PC-9 (cell line): ENCODE measurements at places on chromosomes 12 and 14.
A peak's percentile ranks its signal among the peaks of the same experiment; 100 is the strongest.

- DNase-seq: peak; percentile 94
Observed at GRCh38 chr14:69741055-69741454, 25.9 kb upstream of the SRSF5 start.

- peak; percentile 33 for DNase-seq
Observed at GRCh38 chr12:13079440-13079906, 24.0 kb downstream of the GSG1 start.

DNA sequence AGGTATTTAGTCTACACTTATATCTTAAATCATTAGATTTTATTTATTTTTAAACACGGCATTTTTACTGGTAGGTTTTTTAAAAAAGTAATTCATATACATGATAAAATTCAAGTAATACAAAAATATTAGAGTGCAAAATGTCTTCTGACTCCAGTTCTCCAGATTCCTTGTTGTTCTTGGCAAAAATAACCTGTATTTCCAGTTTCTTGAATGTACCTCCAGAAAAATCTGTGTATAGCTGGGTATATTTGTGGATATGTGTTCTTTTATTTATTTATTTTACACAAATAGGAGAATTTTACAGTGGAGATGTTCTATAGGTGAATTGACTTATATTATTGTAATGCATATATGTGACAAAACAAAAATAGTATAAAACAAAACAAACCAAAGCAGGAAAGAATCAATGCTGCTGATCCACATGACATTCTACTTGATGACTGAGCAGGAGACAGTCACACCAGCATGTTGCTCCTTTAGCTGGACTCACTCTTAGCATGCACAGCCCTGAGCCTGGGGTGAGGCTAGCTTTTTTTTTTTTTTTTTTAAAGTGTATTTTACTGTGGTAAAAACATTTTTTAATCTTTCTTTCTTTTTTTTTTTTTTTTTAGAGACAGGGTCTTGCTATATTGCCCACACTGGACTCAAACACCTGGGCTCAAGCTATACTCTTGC lies 42.2 kb upstream of the SLC38A2 start:
- no peak for DNase-seq

- no peak for DNase-seq
Observed at GRCh38 chr14:31084385-31084784, 58.2 kb upstream of the STRN3 start.

DNA sequence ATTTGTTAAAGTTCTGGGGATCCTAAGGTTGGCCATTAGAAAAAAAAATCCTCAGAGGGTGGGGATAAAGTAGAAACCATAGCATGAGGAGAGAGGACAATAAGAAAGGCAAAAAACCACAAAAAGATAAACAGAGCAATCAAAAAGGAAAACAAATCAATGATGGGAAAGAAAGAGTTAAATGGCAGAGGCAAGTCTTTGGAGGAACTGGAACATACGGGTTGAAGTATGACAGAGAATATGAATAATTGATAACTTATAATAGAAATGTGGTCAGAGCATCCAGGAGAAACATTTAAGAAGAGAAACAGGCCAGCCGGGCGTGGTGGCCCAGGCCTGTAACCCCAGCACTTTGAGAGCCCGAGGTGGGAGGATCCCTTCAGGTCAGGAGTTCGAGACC lies 17.8 kb upstream of the SALL2 start:
- DNase-seq: no peak

DNA sequence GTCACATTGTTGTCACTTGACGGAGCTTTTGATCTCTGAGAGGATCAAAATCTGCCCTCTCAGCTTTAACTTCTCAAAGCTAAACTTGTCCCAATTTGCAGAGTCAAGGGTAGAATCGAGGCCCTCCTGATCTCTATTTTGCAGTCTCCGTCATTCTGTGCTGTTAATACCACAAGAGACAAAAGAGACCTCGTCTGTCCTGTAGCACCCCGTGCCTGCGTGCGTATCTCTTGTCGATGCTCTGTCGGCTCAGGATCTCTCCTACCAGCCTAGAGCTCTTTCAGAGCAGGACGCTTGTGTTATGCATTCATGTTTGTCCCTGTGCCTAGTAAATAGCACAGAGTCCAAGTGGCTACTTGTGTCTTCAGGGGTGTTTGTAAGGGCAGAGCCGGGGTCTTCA lies 5.1 kb downstream of the EVL start:
- no peak for DNase-seq

DNA sequence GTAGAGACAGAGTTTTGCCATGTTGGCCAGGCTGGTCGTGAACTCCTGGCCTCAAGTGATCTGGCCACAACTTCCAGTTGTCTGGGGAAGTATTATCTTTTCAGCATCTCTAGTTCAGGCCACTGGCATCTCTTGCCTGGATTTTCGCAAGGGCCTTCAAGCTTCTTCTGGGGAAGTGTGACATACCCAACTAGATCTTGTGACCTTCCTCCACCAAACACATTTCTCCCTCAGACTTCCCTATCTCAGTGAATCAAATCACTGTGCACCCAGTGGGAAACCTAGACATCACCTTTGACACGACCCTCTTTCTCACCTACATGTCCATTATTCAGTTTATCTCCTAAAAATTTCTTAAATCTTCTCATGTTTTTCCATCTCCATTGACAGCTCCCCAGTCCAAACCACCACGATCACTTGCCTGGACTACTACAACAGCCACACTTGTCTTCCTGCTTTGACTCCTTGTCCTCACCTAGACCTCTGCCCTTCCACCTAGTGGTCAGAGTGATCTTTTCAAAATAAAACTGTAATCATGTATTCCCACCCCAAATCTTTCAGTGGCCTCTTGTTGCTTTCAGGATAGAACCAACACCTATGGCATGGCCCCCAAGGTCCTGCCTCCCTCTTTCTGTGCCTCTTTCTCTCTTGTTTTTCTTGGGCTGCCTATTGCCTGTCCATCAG lies 3.3 kb downstream of the EEF1AKMT3 start:
- DNase-seq: no peak

GRCh38 chr14:77707355-77707723 lies 484 bp downstream of the ALKBH1 start:
- peak; percentile 36 for DNase-seq

DNA sequence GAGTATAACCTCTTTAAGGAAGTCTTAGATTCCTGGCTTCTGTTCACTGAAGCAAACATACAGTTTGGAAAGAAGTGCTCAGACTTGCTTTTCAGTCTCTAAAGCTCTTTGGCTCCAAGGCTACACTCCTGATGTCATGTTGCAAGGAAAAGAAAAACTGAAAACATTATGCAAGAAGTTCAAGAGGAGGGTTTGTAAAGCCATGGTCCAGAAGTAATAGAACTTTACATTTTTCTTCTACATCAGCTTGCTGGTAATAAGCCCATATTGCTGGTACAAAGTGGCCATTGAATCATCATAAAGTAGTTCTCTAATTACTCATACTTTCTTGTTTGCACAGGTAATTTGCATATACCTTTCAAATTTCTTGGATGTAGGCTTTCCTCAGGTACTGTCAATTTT lies 83.6 kb downstream of the BBS10 start:
- DNase-seq: no peak

- DNase-seq: no peak
Observed at GRCh38 chr14:77612011-77612620, 4.3 kb downstream of the SPTLC2 start.

DNA sequence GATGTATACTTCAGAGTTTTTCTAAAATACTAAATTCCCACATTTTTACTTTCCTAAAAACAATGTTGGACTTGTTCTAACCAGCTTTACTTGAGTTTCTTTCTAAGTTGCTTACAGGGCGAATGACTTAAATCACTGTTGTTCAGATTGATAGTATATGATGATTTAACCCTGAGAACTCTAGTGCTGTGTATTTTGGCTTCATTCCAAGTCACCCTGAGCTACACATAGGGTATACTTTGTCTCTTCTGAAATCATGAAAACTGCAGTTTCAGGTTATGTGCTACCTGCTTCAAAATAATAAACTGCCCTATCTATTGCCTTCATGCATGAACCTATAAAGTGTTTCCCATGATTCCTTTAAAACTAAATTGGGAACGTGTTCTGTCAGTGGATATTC lies 162.5 kb upstream of the PDE3A start:
- no peak for DNase-seq

DNA sequence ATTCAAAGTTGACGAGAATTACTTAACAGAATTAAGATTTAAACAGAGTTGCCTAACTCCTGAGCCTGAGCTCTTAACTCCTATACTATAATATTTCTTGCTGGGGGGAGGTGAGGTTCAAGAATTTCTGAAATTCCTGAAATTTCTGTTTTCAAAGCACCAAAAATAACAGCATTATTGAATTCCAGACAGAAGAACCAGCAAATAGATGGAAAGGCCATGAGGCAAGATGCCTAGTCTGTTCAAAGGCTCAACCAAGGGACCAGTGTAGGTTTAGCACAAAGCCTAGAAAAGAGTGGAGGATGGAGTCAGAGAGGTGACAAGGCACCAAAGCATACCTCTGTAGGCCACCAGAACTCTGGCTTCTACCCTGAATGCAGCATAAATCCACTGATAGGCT lies 76.4 kb downstream of the PPP1R12A start:
- DNase-seq: no peak

- DNase-seq: no peak
Observed at GRCh38 chr12:68477261-68477772, 133.4 kb upstream of the RAP1B start.

DNA sequence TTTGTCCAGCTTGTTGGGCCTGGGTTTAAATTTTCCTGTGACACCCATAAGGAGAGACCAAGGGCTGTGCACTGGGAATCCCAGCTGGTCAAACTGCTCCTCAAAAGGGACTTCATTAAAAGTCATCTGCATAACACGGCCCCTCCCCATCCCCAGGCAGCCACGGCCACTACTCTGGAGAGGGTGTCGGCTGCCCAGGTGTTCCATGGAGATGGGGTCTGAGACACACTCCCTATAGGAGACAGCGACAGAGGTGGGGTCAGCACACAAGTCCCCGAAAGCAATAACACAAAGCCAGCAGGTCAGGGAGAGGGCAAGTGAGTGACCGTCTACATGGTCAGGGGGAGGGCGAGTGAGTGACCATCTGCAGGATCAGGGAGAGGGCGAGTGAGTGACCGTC lies 75.6 kb upstream of the BCL11B start:
- no peak for DNase-seq

DNA sequence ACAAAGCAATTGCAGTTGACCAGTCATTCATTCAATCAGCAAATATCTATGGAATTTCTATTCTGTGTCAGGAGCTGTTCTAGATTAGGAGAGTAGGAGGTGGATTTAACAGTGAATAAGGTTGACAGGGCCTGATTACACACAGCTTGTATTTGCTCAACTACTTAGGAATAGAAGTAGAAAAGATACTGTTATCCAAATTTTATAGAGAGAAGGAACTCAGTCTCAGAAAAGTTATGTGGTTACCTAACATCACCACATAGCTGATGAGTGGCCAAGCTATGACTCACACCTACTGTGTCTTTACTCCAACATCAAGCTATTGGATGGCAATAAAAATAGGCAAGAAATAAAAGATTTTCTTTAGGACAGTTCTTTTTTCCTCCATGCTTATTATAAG lies 374.8 kb downstream of the RMST start:
- no peak for DNase-seq

GRCh38 chr12:121773011-121773777 lies 20.3 kb downstream of the RHOF start:
- DNase-seq: peak; percentile 70

DNA sequence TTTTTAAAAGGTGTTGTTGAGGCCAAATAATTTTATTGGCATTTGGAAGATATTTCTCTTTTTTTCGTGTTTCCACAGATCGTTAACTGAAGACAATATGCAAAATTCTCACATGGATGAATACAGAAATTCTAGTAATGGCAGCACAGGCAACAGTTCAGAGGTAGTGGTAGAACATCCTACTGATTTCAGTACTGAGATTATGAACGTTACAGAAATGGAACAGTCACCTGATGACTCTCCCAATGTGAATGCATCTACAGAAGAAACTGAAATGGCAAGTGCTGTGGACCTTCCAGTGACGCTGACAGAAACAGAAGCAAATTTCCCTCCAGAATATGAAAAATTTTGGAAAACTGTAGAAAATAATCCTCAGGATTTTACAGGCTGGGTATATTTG lies 11.2 kb downstream of the PRPF39 start:
- no peak for DNase-seq

GRCh38 chr14:97039717-97040363 lies 242.7 kb downstream of the VRK1 start:
- no peak for DNase-seq

GRCh38 chr14:49966971-49967630 lies 74.2 kb downstream of the ARF6 start:
- DNase-seq: peak; percentile 58

DNA sequence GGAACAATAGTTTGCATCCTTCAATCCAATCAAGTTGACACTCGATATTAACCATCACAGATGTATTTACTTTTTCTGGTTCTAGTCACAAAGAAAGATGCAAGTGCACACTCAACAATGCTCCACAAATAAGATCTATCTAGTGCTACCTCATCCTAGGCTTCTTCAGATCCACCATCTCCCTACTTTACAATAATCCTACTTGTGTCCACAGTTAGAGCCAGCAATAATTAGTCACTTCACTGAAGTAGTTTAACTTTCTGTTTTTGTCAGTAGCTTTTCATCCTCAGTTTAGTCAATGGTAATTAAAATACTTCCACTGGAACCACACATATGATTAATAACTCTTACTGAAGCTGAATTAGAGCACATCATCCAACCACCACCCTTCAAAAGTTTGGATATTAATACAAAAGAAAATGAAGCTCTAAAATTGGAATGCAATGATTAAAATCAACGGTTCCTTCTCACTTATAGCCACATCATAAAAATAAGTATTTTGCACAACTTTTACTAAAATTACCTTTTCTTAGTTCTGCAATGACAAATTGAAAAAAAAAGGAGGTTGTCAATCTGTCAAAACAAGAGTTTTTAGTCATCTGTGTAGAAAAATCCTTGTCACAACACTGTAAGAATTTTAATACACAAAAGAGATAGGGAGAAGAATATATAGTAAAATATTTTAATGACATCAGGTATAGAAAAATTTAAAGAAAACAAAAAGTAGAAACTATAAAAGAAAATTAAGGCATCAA lies 28.2 kb upstream of the SNRPF start:
- DNase-seq: no peak
